ENCODE measurements at places on chromosomes 4 and X.

- DNase-seq, result no peak
Observed at GRCh38 chr4:142875117-142875516, 29.0 kb upstream of the INPP4B start.

DNA sequence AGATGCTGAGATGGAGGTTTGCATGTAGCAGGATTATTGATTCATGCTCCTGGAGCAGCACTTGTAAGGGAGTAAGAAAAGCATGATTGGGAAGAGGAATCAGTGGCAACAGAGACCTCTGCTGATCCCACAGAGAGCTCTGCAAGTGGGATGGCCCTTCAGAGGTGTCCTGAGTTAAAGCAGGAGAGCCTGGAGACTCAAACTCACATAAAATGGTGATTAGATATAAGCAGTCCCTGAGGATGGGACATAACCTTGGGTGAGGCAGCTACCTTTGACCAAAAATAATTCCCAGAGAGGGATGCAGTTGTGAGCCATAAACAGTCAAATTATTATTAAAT is 25.4 kb upstream of the BMPR1B start:
- DNase-seq, result no peak

DNA sequence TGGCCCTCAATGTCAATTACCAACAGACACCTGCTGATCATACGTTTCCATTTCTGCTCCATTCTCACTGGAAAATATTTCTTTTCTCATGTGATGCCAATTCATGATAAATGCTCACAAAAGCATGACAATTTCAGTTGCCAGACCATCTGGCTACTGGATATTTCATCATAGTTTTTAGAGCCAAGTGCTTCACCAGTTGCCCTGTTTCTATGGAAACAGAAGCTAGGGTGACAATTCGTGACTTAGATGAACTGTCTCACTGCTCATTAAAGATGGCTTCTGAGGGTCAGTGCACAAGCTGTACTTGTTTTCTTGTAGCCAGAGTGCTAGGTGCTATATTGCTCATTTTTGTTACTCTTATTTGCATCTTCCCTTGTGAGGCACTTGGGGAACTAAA is 184.9 kb downstream of the COMMD8 start:
- no peak for DNase-seq

GRCh38 chrX:11759172-11759460 is 1.1 kb downstream of the MSL3 start:
- DNase-seq, result no peak

- no peak for DNase-seq
Observed at GRCh38 chr4:102612824-102613366, 111.7 kb downstream of the NFKB1 start.

GRCh38 chr4:27742816-27743215 is 882.2 kb downstream of the STIM2 start:
- no peak for DNase-seq

DNA sequence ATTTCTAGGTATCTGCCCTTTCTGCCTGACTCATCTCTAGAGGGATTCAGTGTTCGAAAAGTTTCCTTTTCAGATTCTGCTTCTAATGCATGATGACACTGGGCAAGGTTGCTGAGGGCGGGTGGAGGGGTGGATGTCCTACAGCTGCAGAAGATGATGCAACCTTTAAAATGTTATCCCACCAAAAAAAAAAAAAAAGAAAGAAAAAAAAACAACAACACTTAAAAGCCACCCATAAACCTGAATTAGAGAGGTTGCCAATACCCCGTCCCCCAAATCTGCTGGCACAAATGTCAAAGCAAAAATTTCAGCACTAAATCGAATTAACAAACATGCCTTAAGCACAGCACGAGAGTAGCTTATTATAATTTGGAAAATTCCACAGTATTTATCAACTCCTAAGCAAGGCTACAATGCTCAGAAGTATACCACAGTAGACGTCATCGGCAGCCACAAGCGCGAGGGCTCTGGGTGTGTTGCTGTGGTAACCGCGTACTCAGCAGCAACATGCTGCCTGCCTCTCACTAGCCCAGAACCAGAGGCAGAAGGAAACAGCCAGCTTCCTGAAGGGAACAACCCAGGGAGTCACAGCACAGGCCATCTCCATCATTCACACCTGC is 167.5 kb upstream of the MAP3K15 start:
- DNase-seq, result no peak

DNA sequence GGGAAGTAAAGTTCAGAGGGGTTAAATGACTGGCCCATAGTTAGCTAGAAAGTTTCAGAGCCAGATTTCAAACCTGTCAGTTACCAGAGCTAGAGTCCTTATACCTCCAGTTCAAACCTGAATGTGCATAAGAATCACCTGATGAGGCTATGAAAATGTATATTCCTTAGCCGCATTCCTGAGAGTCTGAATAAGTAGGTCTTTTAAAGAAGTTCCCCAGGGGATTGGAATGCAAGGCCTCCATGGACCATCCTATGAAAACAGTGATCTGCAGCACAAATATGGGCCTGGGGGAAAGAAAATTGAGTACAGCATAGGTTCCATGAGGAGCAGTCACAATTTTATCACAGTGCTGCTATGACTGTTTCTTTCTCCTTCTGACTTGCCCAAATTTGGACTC is 263.9 kb upstream of the CXorf66 start:
- no peak for DNase-seq

DNA sequence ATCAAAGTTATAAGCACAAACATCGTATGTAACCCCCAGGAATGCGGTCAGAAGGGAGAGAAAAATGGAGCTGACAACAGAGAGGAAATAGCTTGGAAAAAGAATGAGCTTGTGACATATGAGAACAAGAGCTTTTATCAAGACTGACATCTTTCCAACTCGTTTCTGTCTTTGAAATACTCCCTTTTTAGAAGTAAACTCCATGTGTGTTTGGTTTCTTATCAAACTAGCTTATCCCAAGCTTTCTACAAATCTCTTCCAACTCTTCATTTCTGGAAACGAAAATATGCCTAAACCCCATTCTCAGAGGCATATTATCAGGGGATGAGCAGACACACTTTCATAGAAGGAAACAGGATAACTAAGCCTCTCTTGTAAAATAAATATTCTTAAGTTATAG is 235.4 kb downstream of the NAF1 start:
- no peak for DNase-seq

GRCh38 chrX:130120746-130121504 is 10.6 kb upstream of the ELF4 start:
- DNase-seq, result peak; percentile 28

- DNase-seq, result peak; percentile 70
Observed at GRCh38 chrX:11757719-11758399, at the start of gene MSL3. Gene MSL3 (plus strand): TSS chrX:11758237. CDS start chrX:11758264, 27 bp downstream.

DNA sequence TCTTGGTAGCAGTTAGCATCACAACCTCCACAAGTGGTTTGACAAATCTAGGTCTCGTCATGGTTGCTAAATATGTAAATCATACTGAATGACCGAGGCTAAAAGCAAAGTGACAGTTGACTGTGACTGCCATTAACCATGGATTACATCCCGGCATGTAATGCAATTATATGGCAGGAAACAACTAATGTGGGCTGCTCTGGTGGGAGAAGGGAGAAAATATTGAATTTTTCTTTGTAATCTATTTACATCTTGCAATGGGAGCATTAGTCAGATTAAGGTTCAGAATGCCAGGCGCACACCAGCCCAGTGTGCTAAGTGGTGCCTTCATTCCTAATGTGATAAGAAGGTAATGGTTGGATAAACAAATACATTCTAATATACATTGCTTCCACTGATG is 35.8 kb downstream of the UNC5C start:
- DNase-seq, result no peak

- DNase-seq, result no peak
Observed at GRCh38 chr4:164210377-164210776, 543.6 kb upstream of the SMIM31 start.

DNA sequence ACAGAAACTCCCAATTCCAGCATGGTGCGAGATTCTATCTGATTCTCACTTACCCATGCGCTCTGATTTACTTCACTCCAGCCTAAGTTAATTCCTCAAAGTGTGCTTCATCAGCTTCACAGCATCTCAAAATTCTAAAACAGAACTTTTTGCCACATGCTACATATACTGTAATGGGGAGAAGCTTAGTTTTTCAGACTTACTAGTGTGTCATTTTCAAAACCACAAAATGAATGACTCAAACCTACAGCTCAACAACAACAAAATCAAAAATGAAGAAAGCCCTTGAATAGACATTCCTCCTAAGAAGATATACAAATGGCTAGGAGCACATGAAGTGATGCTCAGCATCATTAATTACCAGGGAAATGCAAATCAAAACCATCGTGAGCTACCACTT is 14.9 kb downstream of the IRF2 start:
- no peak for DNase-seq

- DNase-seq, result no peak
Observed at GRCh38 chrX:148995661-148996060, 495.2 kb downstream of the AFF2 start.

Measured in substantia nigra (tissue), 51 donors.